CD4-positive, alpha-beta T cell treated with Interleukin-4 for 4 hours (primary cell): ENCODE measurements at places on chromosomes 1 and 21.
A peak's percentile ranks its signal among the peaks of the same experiment; 100 is the strongest.

DNA sequence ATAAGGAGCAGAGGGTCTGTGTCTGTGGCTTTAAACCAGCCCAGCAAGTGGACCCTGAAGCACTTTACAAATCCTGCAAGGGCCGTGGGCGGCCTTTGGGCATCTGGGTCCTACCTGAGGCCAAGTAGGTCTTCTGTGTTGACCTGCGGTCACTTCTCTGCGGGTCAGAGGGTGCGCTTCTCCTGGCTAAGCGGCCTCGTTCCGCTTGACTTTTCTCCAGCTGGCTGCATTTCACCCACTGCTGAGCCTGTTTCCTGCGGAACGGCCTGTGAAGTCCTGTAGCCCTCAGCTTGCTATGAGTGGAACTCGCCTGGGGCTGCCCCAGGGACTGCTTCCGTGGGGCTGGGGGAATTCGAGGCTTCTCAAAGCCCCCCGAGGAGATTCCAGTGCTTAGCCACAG, 43.3 kb downstream of the SLC37A1 start:
- no peak for DNase-seq

GRCh38 chr1:96955307-96956012, 233.9 kb downstream of the PTBP2 start:
- DNase-seq = no peak

GRCh38 chr1:6503884-6504602, 12.6 kb upstream of the PLEKHG5 start:
- DNase-seq = no peak

GRCh38 chr1:20325844-20326420, 35.3 kb downstream of the VWA5B1 start:
- DNase-seq = no peak

DNA sequence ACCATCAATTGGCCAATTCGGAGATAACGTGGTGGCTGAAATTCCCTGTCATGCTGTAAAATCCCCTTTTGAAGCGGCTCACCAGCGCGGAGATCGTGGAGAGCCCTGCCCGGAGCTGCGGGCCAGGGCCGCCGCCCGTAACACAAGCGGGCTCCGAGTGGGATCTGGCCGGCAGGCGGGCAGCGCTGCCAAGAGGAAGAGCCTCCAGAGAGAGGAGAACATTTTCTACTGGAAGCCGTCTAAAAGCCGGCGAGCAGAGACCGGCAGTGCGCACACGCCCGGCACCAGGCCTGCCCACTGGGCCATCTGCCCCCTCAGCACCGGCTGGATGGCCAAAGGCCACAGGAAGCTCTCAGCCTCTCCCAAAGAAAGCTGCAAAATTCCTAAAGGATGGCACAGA, 15.5 kb downstream of the SSBP3 start:
- DNase-seq = no peak

DNA sequence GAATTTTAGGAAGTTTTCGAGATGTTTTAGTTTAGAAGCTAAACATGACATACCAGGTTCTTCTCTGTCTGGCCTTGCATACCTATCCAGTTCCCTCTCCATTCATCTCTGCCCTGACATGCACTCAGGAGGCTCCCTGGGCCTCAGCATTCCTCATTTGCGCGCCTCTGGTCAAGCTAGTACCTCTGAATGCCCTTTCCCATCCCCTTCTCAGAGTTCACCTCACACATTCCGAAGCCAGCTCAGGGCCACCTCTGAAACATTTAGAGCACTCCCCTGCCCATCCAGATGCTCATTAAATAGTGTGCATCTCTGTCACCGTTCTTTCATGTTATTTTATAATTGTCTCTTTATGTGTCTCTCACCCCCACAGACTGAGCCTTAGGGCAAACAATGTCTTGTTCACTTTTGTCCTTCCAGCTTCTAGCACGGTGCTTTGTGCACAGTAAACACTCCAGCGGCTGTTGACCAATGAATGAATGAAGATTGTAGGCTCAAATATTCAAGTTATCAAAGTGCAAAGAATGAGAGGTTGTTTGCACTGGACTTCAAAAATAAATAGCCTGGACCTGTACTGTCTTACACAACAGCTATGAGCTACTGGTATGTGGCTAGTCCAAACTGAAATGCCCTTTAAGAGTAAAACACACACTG, 1.2 kb upstream of the DHCR24 start:
- no peak for DNase-seq

DNA sequence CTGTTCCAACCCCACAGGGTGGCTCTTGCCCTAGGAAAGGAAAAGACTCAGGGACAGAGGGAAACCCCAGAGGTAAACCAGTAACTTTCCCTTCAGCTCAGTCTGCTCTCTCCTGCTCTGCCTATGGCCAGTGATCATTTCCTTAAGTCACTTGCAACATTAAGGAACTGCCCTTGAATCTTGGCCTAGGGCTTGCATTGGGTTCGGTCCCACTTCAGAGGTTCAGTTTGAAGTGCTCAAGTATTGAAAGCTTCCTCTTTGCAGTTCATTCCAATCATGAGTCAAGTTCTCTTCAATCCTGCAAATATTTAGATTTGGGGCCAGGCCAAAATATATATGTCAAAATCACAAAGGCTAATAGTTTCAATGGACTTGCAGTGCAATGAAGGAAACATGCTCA, 97.7 kb upstream of the IRF2BP2 start:
- DNase-seq = no peak

- DNase-seq = no peak
Observed at GRCh38 chr1:182726912-182727311, 42.5 kb upstream of the RGS8 start.

GRCh38 chr21:37821786-37822450, 94.3 kb downstream of the KCNJ6 start:
- DNase-seq = no peak

GRCh38 chr1:71339238-71339637, 258.4 kb upstream of the ZRANB2 start:
- no peak for DNase-seq

GRCh38 chr1:5223206-5223605, 568.8 kb downstream of the AJAP1 start:
- DNase-seq = no peak

DNA sequence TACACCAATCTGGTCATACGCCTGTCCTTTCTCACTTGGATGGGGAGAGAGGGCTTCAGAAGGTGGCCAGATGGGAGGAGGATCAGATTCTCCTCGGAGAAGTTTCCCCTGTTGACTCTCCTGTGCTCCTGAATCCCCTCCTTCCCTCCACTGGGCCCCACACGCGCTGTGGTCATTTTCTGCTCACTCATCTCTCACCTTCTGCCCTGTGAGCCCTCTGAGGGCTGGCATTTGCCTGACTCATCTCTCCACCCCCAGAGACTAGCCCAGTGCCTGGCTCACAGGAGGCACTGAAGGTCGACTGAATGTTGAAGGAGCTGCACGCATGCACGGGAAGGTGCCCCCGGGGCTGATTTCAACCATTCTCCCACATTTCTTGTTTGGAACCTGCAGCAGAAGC, 14.2 kb downstream of the ABCA4 start:
- DNase-seq = no peak

DNA sequence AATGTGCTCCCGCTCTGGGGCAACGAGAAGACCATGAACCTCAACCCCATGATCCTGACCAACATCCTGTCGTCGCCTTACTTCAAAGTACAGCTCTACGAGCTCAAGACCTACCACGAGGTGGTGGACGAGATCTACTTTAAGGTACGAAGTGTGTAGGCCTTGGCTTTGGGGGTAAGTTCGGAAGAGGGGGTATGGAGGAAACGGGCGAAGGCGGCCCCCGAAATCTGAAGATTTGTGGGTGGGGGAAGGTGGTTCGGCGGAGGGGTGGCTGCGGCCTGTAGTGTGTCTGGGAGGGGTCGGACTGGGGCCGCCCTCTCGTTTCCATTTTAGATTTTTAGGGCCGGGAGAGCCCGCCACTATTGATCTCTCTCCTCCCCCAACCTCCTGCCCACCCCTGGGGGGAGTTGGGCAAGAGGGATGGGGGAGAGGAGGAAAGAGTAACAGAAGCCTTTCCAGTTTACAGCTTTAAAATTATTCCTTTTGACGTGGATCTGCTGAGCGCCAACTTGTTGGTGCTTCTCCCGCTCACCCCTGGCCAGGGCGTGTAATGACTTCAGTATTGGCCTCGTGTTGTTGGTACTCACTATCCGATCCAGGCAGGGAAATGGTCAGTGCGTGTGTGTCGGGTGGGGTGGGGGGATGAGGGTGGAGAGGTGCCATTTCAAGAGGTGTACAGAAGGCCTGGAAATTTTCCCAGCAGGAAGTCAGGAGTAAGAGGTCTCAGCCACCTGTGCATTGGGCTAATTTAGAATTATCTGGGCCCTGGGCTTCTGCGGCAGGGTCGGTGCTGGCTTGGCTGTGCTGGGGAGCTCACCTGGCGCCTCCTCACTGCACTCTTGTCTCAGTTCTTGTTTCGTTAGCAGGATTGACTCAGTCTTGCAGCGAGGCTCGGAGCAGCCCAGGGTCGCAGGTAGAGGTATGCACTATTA, 880 bp downstream of the PRPF38B start:
- DNase-seq = peak; percentile 88

- DNase-seq = no peak
Observed at GRCh38 chr21:14824126-14824525, 240.7 kb downstream of the NRIP1 start.

- no peak for DNase-seq
Observed at GRCh38 chr1:245156736-245157505, 2.1 kb downstream of the KIF26B start.

- no peak for DNase-seq
Observed at GRCh38 chr1:183379951-183380350, 38.2 kb downstream of the NMNAT2 start.

DNA sequence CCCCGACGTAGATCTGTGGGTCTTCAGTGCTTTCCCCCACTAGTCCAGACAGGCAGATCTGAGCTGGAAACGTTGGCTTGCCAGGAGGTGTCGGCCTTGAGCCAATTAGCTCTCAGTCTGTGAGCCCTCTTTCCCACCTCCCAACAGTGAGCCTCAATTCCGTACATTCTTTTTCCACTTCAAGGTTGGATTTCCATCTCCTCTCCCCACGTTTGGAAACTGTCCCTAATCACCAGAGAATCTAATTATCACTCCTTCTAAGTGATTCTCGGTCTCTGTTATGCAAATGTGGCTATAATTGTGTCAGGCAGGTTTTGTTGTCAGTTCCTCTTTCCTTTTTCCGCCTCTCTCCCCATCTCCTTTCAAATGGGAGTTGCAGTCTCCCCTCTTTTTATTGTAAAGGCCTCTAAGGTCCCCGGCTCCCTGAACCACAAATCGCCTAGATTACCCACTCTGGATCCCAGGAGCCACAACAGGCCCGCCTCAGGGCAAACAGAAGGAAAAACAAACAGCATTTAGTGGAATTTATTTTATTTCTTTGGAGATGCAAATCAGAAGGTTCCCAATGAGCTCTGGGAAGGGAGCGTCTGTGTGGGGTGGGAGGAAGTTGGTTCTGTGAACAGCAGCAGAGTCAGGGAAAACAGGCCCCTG, 29.4 kb upstream of the LRRN2 start:
- no peak for DNase-seq

DNA sequence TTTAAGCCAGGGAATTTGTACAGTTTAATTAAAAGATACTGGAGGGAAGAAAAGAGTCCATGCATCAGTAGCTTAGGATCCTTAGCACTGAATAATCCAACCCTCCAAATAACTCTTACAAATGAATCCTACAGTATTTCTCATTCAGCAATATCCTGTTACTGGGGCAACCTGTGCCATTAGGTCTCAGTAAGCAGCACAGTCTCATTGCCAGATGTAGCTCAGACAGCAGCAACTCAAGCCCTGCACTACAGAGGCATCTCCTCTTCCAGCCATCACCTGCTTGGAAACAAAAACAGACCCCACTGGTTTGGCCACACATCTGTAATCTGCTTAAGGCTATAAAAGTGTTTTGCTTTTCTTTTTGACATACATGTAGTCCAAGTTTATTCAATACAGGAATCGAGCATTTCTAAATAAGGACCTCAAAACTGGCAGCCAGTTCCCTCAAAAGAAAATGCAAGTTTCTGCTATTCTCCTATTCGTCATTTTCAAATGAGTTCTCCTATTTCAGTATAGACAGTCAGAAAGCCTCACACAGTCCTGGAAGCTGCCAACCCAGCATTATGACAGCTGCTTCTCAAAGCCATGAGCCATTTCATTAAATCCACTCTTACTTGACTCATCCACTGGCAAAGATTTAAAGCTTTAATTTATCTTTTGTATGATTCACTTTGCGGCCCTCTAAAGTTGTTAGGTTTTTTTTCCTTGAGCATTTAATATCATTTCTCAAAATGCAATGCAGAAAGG, 129.0 kb downstream of the APP start:
- DNase-seq = no peak

GRCh38 chr1:109623601-109624161, 4.0 kb downstream of the AMPD2 start:
- DNase-seq = no peak

- peak; percentile 39 for DNase-seq
Observed at GRCh38 chr1:172533513-172534151, 682 bp downstream of the SUCO start.

GRCh38 chr1:113003751-113004690, 48.0 kb upstream of the SLC16A1 start:
- DNase-seq = no peak

- no peak for DNase-seq
Observed at GRCh38 chr1:117501281-117501680, 104.6 kb upstream of the TENT5C start.

- no peak for DNase-seq
Observed at GRCh38 chr21:26709090-26709489, 136.0 kb upstream of the CYYR1 start.

DNA sequence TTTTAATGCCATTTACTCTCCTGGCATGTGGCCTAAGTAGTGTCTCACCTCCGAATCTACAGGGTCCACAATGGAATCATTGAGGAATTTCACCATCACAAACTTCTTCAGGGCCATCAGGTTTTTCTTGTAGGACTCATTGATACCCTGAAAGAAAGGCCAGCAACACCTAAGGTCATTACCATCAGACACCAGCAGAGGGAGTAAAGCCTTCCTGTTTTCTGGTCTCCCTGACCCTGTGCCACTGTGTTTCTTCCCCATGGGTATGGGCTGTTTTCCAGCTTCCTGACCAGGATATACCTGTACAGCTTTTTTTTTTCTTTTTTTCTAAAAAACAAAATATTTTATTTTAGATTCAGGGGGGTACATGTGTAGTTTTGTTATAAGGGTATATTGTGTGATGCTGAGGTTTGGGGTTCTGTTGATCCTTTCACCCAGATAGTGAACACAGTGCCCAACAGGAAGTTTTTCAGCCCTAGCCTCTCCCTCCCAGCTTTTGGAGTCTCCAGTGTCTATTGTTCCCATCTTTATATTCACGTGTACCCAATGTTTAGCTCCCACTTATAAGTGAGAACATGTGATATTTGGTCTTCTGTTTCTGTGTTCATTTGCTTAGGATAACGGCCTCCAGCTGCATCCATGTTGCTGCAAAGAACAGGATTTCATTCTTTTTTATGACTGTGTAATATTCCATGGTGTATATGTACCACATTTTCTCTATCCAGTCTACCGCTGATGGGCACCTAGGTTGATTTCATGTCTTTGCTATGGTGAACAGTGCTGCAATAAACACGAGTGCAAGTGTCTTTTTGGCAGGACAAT, 18.3 kb downstream of the PPT1 start:
- DNase-seq = peak; percentile 53
